ENCODE measurements at places on chromosomes 13 and 19.

GRCh38 chr19:52638601-52639000 is 446 bp upstream of the ZNF83 start:
- no peak for DNase-seq

GRCh38 chr13:75715601-75716523 is 79.7 kb downstream of the LMO7 start:
- DNase-seq: no peak

- DNase-seq: no peak
Measured at GRCh38 chr19:51398096-51398704, 7.8 kb upstream of the C19orf84 start.

GRCh38 chr13:23458989-23459388 is 25.5 kb upstream of the SACS start:
- no peak for DNase-seq

DNA sequence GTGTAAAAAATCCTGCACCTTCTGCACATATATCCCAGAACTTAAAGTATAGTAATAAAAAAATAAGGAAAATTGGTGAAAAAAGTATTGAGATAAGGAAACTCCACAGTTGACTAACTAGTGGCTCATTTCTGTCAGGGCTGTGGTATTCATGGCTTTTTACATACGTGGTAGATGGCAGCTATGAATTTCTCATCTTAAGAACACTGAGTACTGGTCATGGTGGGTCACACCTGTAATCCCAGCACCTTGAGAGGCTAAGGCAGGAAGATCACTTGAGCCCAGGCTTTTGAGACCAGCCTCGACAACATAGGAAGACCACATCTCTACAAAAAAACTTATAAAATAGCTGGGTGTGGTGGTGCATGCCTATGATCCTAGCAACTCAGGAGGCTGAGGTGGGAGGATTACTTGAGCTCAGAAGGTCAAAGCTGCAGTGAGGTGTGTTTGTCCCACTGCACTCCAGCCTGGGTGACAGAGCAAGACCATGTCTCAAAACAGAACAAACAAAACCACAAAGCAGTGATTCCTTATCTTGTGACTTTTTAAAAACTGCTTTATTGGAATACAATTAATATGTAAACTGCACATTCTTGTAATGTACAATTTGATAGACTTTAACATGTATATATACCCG is 16.8 kb downstream of the SLAIN1 start:
- DNase-seq: no peak

DNA sequence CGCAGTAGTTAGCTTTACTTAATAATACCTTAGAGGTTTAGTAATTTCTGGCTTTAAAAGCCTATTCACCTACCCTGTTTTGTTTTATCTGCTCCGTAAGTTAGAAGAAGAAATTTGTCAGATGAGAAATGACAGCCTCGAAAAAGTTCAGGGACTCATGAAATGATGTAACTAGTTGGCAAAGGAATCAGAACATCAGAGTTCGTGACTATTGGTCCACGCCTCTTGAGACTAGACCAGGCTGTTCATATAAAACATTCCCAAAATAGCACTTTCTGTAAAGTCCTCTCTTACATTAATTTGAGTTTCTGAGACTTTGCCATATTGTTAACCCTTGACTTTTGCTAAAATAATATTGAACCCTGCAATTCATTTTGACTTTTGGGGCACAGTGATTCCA is 92.0 kb downstream of the HS6ST3 start:
- DNase-seq: no peak

DNA sequence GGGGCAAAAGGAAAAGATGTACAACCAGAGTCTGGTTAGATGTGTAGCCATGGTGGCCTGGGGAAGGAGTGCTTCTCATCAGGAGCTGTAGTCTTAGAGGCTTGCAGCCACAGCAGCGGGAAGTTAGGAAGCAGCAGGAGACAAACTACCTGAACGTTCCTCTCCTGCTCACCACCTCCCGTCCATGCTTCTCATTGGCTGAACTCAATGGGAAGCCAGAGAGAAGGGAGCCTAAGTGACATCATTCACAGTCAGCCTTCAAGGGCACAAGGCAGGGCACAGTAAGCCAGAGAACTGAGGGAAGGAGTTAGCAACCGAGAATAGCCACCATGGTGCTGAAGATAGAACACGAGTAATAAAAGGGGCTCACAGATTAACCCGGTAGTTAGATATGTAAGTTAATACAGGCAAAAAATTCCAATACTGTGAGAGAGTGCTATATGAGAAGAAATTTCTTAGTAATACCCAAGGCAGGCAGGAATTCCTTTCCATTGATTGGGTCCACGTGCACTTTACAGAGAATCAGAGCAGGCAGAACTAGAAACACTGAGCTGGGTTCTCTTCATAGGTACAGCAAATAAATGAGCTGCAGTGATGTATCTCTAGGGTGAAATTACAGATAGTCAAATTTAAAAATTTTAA is 391.5 kb upstream of the DACH1 start:
- DNase-seq: no peak

- no peak for DNase-seq
Measured at GRCh38 chr19:5621311-5621944, 1.1 kb downstream of the SAFB2 start.

GRCh38 chr19:55075371-55075998 is at the start of gene EPS8L1:
EPS8L1 (plus strand) TSS chr19:55075869; CDS start chr19:55076445, 576 bp downstream.
- no peak for DNase-seq

GRCh38 chr19:17302391-17303166 is 646 bp downstream of the ABHD8 start:
- DNase-seq: no peak

GRCh38 chr13:33445024-33445423 is 159.5 kb upstream of the STARD13 start:
- no peak for DNase-seq

DNA sequence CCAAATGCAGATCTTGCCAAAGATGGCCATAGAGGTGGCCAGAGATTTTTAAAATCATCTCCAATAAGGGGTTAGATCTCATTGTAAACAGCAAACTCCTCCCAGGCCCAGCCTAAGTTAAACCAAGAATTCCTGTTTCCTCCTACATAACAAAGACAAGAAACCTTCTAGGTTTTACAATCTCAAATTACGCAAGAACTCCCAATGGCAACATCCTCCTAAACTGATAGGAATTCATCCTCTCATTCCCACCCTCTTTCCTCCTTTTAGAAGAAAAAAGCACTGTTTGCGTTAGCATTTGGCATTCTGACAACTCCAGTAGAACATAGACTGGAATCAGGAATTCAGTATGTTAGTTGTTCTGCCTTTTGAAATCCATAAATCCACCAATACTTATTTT is 14.6 kb downstream of the PROSER1 start:
- DNase-seq: no peak
